Activated CD4-positive, alpha-beta T cell treated with anti-CD3 and anti-CD28 coated beads for 4 hours (primary cell): ENCODE measurements at places on chromosomes 4 and X.

DNA sequence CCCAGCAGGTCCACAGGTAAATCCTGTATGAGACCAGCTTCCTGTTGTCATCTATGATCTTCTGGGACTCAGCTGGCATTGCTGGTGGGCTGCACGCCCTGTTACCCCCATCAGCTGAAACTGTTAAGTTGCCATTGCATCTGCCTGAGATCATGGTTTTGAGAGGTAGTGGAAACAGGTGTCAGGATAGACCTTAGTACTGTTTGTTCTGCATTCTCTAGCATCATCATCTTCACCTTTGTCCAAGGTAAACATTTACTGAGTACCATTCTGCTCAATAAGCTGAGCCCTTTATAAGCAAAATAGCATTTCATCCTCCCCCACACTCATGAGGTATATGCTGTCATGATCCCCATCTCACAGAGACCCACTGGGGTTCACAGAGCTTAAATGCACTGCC, 42.9 kb upstream of the PROM1 start:
- no peak for DNase-seq

- DNase-seq, result no peak
These were observed 82.1 kb downstream of the AREG start for GRCh38 chr4:74527049-74527448.

DNA sequence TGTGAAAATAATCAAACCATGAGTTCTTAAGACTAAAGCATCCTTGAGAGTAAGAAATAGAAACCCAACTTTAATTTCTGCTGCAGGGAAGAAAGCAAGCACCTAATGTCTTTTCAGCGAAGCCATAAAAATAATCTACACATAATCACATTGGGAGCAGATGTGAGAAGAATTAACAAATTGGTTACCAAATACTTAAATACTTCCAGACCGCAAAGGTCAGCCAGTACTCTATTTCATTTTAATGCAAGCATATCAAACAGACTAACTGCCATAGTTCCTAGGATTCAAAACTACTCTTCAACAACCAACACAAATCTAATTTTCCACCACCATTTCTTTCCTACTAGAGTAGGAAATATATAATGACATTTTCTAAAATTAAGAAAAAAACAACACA, 144.8 kb upstream of the SLIT2 start:
- no peak for DNase-seq

GRCh38 chr4:17510582-17510981, 1.3 kb downstream of the QDPR start:
- no peak for DNase-seq

DNA sequence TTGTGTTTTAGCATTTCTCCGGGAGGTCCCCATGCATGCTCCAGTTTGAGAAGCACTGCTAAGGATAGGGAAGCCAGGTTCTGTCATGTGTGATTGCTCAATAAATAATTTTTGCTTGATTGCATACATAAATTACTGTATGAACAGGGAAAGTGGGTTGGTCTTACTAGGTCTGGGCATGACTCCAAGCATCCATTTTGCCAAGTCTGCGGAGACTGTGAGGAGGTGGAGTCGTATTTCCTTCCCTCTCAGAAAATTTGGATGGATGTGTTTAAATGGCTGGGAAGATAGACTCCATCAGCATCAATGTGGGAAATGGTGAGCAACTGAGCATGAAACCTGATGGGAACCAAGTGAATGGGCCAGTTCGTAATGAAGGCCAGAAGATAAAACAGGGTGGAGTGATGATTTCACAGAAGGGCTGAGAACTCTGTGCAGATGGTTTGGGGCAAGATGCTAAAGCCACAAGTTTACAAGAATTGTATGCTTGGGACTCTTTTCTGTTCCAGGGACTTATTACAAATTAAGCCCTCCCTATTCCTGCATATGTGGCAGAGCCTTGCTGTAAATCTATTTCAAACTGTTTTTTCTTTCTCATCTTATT, 84.1 kb downstream of the NHS start:
- DNase-seq, result no peak

- no peak for DNase-seq
These were observed 78.8 kb downstream of the TET2 start for GRCh38 chr4:105225500-105225899.

DNA sequence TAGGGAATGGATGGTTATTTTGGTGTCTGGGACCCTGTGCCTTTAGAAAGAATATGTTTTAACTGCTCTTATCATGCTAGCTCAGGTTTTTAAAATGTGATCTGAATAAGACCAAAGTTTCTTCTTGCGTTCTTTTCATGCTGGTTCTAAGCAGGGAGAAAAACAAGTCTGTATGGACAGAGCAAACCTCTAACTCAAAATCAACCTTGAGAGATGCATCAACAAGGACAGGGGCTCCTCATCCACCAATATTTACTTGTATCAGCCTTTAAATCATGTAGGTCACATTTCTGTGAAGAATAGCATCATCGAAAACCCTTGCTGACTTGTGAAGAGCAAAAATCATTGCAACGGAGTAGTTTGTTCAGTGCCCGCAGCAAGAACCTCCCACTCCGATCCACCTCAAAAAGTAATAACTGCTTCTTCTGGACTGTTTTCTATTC, 1.2 kb downstream of the ATP10D start:
- no peak for DNase-seq

DNA sequence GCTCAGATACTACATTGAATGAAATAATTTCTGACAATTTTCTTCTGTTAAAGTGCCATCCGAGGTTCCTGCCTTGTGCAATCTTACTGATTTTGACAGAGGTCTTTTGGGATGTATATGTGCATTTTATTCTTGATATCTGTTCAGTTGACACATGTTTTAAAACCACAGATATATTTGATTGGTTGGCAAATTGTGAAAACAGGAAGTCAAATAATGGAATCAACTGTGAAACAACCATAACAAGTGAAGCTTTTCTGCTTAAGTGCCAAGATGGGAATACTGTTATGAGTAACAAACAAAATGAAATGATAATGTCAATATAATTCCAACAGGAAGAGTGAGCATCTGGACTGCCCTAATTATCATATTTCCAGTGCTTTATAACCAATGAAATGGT, 84.9 kb upstream of the TET2 start:
- DNase-seq, result no peak

DNA sequence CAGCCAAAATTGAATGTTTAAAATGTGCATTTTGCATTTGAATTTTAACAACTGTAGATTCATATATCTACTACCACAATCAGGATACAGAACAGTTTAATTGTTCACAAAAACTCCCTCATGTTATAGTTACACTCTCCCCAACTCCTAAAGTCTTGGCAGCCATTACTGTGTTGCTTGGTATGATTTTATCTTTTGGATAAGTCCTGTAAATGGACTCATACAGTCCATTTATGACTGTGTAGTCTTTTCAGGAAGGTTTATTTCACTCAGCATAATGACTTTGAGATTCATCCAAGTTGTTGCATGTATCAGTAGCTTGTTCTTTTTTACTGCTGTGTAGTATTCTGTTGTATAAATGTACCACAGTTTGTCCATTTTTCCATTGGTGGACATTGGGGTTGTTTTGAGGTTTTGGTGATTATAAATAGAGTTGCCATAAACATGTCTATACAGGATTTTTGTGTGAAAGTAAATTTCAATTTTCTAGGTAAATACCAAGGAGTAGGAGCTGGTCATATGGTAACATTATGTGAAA, 9.9 kb downstream of the FAM193A start:
- no peak for DNase-seq

DNA sequence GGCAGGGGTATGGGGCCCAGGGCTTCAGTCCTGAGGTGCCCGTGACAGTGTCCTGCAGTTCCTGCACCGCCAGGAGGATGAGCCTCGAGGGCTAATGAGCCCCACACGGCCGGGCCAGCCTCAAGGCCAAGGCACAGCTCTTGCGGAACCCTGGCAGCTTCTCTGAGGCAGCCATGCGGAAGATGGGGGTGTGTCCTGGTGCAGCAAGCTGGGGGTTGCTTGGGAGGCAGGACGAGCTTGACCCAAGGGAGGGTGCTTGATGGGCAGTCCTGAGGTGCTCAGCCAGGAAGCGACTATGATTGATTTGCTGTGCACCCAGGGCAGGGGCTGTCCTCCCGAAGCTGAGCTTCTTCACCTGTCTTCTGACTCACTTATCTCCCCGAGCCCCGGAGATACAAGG, 9.1 kb upstream of the FGFR3 start:
- DNase-seq, result no peak

- DNase-seq, result no peak
These were observed 30.6 kb downstream of the LDB2 start for GRCh38 chr4:16867827-16868226.

DNA sequence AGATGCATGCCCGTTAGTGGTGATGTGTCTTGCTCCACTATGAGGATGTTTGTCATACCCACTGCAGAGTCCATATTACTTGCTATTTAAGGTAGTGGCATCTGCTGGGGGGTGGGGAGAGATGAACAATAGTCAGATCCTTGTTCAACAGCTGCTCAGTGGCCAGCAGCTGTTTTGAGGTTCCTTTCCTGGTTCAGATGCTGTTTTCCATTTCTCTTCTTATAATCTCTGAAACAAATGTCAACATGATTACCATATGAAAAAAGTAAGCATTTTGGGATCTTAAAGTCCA, 1567.9 kb upstream of the TENM3 start:
- DNase-seq, result no peak

GRCh38 chr4:47752214-47752613, 85.7 kb downstream of the CORIN start:
- DNase-seq, result no peak

- no peak for DNase-seq
These were observed 10.0 kb downstream of the XAGE2 start for GRCh38 chrX:52378870-52379269.

GRCh38 chrX:117610806-117611205, 505.8 kb downstream of the KLHL13 start:
- DNase-seq, result no peak

- DNase-seq, result peak; percentile 38
These were observed 147.7 kb downstream of the SH3KBP1 start for GRCh38 chrX:19739683-19740082.

GRCh38 chr4:168830777-168831512, 179.1 kb downstream of the CBR4 start:
- DNase-seq, result no peak

DNA sequence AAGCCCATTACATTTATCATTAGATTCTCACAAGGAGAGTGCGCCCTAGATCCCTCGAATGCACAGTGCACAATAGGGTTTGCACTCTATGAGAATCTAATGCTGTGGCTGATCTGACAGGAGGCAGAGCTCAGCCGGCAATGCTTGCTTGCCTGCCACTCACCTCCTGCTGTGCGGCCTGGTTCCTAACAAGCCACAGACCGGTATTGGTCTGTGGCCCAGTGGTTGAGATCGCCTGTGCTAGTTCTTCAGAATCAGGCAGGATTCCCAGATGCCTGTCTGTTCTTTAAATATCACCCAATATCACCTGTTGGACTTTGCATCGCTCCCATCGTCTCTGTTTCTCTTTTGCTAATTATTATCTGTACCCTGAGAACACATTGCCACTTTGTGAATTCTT, 14.0 kb downstream of the DSPP start:
- DNase-seq, result no peak

- peak; percentile 33 for DNase-seq
These were observed 43.0 kb downstream of the CCDC158 start for GRCh38 chr4:76377911-76378310.

DNA sequence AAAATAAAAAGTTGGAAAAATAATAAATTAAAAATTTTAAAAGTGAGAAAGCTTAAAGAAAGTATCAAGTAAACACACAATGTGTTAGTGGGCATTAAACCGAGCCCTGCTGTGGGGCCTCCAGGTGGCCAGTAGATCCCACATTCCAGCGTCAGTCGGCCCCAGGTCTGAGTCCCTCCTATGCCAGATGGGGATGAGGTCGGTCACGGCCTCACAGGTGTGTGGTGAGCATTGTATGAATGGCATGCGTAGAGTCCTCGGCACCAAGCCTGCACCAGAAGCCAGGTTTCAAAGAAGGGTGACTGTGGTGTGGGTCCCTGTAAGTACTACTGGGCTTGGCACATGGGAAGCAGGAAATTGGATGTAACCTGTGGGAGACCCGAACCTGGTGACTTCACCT, 75.6 kb upstream of the MSX1 start:
- DNase-seq, result no peak

DNA sequence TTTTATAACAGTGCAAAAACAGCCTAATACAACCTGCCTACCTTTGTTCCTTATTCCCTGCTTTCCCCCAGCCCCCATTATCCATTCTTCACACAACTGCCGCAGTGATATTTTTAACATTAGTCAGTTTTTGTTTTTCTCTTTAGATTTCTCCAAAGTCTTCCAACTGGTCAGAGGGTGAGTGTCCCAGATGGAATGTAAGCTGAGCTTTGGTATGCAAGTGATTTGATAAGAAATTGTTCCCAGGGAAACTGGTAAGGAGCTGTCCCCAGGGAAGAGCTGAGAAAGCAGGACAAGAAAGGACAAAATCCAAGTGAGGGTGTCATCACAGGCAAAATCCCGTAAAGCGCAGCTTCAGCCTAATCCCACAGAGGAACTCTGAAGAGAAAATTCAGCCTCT, 475.5 kb upstream of the ADGRL3 start:
- no peak for DNase-seq

DNA sequence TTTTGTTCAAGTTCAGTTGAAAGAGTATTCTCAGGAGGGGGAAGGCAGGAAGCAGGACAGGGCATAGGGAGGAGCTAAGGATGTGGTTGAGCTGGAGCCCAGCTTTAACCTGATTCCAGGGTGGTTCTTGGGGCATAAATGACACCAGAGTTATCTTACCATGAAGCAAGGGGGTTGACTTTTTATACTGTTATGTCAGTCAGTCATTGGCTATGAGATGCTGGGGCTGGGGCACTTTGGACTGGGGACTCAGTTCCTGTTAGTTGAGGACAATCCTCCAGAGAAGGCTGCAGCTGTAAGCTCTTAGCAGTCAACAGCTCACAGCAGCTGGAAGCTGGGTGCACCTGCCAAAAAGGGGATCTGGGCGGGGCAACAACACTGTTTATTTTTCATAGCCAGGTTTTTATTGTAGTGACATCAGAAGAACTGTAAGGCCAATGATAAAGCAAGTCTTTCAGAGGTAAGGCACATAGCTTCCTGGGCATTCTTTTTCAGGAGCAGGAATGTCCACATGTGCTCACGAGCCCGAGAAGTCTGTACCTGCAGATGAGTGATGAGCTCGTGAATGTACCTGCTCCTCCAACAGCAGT, 78.5 kb downstream of the MID1IP1 start:
- no peak for DNase-seq

DNA sequence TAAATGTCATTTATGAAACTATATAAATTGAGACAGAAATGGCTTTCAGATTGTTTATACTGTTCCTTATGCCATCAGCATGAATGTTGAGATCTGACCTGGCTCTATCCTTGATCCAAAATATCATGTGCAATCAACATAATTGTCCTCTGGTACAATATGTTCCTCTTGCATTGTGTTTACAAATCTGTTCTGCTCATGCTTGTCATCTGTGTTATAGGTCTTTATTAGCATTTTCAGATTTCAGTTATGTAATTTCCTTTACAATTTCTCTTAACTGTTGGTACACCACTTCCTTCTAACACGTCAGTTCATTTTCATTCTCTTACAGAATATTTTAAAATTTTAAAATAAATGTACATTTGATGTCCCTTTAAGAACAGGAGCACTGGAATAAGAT, 1.6 kb downstream of the HPGD start:
- no peak for DNase-seq

GRCh38 chr4:139457318-139457717, 3.4 kb downstream of the RAB33B start:
- DNase-seq, result no peak

- no peak for DNase-seq
These were observed 202.9 kb upstream of the SLC7A11 start for GRCh38 chr4:138445098-138445497.

GRCh38 chrX:24100713-24101112, 46.0 kb downstream of the EIF2S3 start:
- no peak for DNase-seq
